Hematopoietic multipotent progenitor cell treated with erythropoietin and hydrocortisone succinate and interleukin-3 and kit ligand, for 6 days (in vitro differentiated cells): ENCODE measurements at places on chromosomes 1 and 21.

DNA sequence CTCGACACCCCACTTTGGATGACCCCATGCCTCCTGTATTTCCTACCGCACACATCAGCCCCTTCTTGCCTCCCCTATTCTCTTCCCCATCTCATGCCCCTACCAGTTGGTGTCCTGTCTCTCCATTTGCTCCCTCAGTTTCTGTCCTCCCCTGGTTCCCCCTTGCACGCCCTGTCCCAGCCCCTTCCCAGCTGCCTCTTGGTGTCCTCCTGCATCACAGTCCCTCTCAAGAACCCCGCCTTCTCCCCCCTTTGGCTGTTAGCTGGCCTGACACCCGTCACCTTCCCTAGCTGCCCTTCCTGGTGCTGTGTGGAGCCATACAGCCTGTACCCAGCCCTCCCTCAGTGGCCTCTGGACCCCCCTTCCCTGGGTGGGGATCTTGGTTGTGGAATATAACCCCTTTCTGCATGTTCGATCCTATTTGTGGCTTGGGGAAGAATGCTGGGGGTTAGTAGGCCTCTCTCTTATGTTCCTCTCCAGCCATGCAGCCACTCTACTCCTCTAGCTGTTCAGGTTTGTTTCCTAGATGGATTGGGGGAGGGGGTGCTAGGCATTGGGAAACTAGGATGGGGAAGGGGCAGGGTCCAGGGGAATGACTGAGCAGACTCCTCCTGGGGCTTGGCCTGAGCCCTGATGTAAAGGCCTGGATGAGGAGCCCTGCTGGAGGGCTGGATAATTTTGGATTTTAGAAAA, 41.4 kb upstream of the NFASC start:
- no peak for DNase-seq

GRCh38 chr1:75328691-75329090, 194.5 kb downstream of the LHX8 start:
- no peak for DNase-seq

- no peak for DNase-seq
Measured at GRCh38 chr21:41360072-41360821, 1.6 kb upstream of the MX2 start.

DNA sequence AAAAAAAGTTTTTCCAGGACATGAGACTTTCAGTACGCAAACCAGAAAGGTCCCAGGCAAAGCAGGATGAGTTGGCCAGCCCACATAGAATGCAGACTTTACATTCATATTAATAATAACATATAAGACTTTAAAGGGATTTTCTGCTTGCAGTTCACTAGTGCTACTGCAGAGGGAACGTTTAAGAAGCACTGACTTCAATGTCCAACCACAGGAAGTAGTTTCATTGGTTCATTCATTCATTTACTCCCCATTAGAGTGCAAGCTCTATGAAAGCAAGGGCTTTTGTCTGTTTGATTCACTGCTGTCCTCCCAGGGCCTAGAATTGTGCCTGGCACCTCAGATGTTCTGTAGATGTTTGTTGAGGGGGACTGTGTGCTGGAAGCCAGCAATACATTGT, 11.8 kb upstream of the SERINC2 start:
- no peak for DNase-seq

DNA sequence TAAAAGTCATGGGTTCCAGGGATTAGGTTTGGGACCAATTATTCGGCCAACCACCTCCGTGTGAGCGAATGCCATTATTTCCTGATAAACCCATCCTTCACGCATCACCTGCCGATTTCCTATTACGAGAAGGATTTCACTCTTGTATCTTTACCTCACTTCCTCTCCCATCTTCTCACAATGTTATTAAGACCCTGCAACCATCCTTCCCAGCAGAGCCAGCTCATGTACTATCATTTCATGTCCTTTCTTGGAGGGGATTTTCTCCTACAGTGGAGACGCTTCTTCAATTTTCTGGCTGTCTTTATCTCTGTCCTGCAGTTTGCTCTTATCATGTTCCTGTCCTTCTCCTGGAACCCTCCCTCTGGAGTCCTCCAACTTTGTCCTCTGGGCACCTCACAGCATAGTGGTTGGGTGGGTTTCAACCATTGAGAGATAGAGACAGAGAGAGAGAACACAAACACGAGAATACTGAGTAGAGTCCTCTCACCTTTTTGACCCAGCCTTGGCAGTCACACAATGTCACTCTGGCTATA, 192.2 kb downstream of the DYRK1A start:
- DNase-seq = peak; percentile 55

GRCh38 chr1:221012120-221012519, 132.9 kb downstream of the HLX start:
- no peak for DNase-seq

- DNase-seq = peak; percentile 85
Measured at GRCh38 chr1:178724728-178725465, at the start of gene RALGPS2. Gene RALGPS2, plus strand, starts transcription at chr1:178725244. Its CDS starts 51,521 bp downstream, at chr1:178776765.

GRCh38 chr1:245549996-245550719, 395.4 kb downstream of the KIF26B start:
- no peak for DNase-seq

GRCh38 chr1:76770979-76771378, 96.3 kb upstream of the ST6GALNAC5 start:
- DNase-seq = no peak

- peak; percentile 77 for DNase-seq
Measured at GRCh38 chr1:236808564-236809130, 13.6 kb downstream of the MTR start.

DNA sequence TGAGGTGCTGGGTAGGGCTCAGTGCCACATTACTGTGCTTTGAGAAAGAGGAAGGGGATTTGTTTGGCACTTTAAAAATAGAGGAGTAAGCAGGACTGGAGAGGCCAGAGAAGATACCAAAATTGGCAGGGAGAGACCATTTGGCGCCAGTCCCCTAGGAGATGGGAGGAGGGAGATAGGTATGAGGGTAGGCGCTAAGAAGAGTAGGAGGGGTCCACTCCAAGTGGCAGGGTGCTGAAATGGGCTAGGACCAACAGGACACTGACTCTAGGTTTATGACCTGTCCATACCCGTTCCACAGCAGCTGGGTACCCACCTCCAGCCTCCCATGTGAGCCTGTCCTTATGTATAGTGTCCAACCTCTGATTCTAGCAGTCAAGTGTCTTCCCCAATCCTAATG, 1.0 kb upstream of the CRTC2 start:
- DNase-seq = peak; percentile 33

DNA sequence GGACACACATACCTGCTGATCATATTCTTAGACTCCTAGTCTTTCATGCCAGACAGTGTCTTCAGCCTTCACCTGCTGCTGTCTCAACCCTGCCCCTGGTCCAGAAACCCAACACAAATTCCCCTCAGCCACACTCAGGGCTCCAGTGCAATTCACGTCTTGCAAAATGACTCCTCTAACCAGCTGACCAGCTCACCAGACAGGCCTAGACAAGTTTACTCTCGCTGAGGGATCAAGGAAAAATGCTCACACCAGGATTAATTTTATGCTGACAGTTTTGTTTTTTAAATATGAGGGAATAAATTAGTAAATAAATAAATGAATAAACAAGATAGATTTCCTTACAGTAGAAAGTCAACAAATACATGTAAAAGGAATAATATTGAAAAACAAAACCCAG, 28.5 kb downstream of the CCDC185 start:
- no peak for DNase-seq

GRCh38 chr1:23759277-23759676, 16.0 kb downstream of the ELOA start:
- no peak for DNase-seq

DNA sequence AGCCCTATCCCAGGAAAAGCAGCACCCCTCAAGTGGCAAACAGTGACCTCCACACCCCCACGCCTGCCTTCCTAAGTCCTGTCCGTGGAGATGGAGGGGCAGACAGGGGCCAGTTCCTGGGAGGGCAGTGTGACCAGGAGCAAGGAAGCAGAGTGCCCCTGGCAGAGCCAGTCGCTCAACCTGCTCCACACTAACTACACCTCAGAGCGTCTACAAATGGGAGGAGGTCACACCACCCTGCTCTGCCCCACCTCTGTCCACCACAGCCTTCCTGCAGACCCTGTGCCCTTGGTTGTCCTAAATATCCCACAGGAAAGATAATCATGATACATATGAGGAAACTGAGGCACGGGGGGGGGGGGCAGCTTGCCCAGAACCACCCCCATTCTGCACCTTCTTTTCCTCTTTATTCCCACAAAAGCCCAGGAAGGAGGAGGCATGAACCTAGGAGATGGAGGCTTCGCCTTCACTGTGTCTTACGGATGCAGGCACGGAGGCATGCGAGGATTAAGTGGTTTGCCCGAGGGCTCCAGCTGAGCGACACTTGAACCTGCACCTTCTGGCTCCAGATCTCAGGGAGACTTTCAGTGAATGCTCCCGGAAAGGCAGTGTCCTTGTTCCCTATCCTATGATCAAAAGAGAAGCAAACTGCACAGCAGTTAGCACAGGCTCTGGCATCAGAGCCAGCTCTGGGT, 42.7 kb upstream of the SELENON start:
- DNase-seq = no peak

DNA sequence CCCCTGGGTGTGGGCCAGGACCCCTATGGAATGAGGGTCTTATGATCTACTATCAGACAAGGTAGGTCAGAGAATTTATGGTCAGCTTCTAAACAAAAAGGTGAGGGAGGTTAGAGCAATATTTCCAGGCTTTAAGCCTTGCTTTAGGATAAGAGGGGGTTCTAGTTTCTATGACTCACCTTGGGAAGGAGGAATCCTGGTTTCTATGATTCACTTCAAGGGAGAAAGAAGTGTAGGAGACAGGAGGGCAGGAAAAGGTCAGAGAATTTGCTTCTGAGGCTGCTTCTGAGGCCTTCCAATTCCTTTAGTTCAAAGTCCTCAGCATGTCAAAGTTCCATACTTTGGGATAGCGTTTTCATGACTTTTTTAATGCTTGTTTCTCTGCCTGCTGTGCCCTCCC, 35.2 kb downstream of the RGL1 start:
- DNase-seq = no peak

GRCh38 chr1:192629612-192630011, 6.3 kb upstream of the RGS13 start:
- DNase-seq = no peak

DNA sequence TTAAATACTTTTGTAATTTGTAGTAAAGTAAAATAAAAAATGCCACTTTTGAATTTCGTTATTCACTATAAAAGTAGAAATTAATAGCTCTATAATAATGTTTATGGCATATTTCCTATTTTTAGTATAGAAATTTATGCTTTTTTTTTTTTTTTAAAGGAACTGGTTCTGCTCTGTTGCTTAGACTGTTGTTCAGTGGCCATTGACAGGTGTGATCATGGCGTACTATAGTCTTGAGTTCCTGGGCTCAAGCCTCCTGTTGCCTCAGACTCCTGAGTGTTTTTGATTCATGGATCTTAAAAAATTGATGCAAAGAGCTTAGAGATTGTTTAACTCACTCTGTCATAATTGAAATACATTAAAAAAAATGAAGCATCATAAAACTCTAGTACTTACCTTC, 53.6 kb downstream of the RPS6KC1 start:
- no peak for DNase-seq

- no peak for DNase-seq
Measured at GRCh38 chr1:166090244-166090643, 76.6 kb downstream of the FAM78B start.

DNA sequence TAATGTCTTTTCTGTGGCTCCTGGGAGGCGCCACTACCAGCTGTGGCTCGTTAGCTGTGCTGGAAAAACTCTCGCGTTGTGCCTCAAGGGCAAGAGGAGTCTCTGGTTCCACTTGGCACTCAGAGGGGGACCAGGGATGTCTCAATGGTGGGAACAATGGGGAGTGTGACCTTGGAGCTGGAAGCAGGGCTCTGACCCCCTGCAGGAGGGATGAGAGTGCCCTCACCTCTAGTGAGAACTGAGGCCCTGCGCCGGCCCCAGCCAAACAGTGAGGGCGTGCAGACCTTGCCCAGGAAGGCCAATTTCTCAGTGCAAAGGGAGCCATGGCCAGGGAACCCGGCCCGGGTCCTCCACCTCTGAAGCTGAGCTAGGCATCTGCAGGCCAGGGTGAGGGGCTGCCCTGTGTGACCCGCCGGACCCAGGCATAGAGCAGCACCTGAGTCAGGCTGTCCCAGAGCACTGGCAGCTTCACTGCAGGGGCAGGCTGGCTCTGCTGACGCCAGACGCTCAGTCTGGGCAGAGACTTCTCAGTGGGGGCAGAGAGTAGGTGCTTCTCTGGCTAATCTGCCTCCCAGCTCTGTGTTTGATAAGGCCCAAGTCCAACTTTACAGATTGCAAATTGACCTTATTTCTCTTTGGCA, 1.8 kb downstream of the RD3 start:
- DNase-seq = no peak
